ENCODE measurements at places on chromosomes 12 and 14.
A peak's percentile ranks its signal among the peaks of the same experiment; 100 is the strongest.

DNA sequence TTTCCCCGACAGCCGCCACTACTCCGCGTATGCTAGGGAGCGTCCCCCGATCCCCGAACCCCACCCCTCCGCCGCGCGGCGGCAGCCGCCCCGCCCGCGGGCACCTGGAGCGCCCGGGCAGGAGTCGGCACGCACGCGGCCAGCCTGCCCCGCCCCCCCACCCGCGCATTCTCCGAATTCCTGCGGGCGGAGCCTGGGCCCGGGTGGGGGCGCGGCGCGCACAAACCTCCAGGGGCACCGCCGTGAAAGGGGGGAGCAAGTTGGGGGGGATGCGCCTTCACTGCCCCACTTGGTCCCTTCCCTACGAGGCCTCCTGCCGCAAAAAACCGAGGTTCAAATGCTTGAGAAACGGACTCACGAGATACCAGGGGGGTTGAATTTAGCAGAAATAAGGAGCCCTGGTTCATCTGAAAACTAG is 1.7 kb downstream of the AJUBA start:
- no peak for DNase-seq

GRCh38 chr12:17528394-17528793 is 561.6 kb downstream of the RERGL start:
- DNase-seq = no peak

DNA sequence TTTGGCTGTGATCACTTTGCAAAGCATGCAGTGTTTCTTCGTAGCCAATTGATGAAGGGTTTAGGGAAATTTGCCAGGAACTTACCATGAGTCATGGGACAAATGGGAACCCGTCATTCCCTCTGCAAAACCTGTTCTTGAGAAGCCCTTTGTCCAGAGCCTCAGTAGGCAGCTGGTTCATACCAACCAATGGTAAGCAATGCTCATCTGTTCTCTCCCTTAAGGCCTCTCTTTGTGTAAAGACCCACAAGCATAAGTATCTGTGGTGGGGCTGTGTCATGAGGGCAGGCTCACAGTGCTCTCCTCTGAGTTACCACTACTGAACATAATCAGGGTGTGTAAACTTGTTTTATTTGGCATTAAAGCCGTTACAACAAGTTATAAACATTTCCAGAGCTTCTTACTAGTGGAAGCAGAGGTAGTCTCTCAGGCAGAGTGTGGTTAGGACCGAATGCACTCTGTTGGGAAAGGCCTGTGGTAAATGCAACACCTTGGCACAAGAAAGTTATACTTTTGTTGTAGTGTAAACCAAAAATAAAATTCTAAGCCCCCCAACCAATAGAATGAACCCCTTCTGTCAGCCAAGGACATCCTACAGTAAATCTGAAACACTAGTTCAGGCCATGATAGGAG is 119.8 kb downstream of the SINHCAF start:
- DNase-seq = no peak

GRCh38 chr14:96167224-96168148 is 37.2 kb upstream of the BDKRB2 start:
- peak; percentile 20 for DNase-seq

DNA sequence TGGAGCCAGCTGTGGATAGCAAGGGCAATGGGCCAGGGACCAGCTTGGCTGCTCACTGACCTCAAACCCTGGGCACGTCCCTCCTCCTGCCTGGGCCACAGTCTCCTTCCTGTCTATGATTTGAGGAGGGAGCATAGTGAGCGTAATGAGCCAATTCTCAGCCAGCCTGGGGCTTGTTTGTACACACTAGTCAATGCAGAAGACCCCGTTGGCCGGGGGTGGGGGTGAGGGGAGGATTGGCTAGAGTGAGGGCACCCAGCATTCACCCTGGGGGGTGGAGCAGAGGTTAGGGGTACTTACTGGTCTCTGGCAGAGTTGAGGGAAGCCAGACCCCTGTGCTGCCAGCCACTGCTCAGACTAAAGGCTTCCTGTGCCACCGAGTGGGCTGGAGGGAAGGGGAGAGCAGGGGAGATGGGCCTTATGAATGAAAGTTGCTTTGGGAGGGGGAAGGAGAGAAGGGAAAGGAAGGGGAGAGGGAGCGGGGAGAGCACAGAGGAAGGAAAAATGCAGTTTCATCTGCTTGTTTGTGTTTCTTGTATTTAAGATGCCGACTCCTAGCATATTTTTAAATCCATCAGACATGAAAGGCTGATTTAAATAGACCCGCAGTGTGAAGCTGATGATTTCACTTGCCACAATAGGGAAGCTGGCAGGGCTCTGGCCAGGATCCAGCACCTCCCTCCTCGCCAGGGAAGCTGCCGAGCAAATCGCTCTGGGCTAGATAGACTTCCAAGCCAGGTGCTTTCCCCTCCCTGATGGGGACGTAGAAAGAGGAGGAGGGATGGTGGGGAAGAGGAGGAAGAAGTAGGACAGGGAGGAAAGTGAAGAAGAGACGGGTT is 114.0 kb downstream of the PRMT8 start:
- DNase-seq = peak; percentile 77

GRCh38 chr12:69107541-69107940 is 131.8 kb upstream of the CPSF6 start:
- DNase-seq = no peak

DNA sequence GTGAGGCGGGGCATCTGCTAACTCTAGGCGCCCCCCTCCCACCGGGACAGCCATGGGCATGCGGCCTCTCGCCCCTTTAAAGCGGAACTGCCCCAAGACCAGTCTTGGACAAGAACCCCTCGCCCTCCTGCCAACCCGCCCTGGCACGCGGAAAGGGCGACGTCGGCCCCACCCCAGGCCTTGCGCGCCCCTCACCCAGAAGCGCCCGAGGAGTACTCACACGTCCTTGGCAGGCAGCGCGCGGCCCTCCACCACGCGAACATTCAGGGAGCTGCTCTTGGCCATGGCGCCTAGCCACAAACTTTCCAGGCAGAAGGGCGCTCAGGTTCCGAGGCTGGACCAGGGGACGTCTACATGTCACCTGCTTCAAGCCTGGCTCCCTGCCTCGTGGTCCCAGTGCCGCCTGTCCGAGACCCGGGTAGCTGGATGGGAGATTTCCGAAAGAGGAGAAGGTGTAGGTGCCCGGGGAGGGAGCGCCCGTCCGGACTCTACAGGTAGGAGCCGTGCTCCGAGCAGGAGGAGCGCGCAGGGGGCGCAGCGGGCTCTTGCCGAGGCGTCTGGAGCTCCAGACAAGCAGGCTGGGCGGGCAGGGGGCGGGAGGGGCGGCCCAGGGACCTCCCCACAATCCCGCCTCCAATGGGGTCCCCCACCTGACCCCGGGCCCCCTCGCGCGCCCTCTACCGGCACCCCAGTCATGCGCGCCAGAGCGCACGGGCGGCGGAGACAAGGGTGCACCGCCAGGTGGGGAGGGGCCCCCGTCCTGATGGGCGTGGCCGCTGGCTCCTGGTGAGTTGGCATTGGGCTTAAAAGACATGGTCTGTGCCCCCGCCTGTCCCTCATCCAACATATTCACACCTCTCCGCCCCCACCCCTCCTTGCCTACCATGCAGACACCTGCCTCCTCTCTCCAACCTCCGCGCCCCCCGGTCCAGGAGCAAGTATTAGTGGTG is at the start of gene RASAL1:
RASAL1 (minus strand) TSS at position 584 of the 950 bp plus-strand sequence; CDS start at position 285, 299 bp downstream.
- DNase-seq = peak; percentile 68

GRCh38 chr12:116436561-116437249 is 122.5 kb upstream of the MAP1LC3B2 start:
- no peak for DNase-seq

GRCh38 chr12:121955258-121956237 is 37.2 kb downstream of the CFAP251 start:
- peak; percentile 17 for DNase-seq

- DNase-seq = no peak
Measured at GRCh38 chr12:129753586-129753985, 150.2 kb downstream of the TMEM132D start.

DNA sequence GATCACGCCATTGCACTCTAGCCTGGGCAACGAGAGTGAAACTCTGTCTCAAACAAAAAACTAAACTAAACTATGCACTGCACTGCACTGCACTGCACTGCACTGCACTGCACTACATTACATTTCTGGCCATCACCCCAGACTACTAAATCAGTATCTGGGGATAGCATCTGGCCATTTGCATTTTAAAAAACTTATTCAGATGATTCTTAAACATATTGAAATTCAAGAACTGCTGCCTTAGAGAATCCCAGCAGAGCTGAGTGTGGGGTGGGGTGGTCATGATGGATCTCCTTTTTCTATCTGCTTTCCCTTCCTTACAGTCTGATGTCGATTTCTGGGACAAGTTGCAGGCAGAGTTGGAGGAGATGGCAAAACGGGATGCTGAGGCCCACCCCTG is 13.6 kb downstream of the PEX5 start:
- DNase-seq = no peak

DNA sequence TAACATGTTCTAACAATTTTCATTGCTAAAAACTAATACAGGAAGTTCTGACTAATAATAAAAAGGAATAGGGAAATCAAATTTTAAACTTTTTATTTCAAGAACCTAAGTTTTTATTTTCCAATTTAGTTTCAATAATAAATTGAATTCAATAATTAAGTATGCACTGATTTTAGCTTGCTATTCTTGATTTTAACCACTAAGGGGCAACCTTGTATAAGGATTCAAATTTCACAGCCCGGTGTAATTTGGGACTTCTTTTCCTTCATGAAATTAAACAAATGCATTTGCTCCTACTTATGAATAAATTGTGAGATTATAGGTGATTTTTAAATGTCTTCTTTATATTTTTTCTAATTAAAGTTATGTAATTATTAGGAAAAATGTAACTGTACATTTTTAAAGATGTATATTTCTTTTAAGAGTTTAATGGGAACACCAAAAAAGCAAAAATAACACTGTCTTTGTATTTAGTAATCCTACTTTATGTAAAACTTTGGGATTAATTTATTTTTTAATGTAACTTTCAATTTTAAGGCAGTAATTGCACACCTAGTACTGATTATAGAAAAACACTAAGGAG is 241.4 kb upstream of the PDZRN4 start:
- peak; percentile 12 for DNase-seq

DNA sequence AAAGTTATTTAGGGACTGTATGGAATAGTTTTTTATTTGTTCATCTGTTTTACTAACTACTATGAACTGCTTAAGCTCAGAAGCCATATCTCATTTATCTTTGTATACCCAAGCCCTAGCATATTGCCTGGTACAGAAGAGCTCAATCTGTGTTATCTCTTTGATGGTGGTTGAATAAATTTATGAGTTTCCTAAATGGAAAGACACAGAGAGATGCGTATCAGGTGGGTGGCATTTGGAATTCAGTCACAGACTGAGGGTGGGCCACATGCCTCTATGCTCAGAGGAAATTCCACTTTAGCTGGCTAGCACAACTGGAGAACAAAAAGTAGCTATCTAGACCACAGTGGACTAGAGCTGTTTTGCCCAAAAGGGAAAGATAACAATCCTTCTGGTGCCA is 145.5 kb downstream of the SLC6A15 start:
- no peak for DNase-seq

DNA sequence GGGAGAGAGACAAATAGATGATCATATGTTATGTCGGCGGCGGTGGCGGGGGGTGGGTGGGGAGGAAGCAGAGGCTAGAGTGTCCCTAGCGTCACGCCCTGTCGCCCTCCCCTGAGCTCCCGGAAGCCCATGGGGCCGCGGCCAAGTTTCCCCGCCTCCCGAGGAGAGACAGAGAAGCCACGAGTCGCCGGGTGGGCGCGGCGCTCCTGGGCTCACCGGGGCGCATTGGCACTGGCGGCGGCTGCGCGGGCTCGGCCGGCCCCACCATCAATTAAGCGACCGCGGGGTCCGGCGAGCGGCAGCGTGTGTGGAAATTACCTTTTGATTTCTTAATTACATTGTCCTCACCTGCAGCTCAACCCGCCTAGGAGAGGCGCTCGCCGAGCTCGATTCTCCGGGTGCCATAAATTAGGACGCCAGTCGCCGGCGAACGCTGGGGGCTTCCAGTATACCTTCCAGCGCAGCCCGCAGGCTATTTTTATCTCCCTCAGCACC is 119.9 kb upstream of the LHX5 start:
- peak; percentile 88 for DNase-seq

GRCh38 chr12:83016218-83016835 is 329.6 kb downstream of the TMTC2 start:
- DNase-seq = no peak

DNA sequence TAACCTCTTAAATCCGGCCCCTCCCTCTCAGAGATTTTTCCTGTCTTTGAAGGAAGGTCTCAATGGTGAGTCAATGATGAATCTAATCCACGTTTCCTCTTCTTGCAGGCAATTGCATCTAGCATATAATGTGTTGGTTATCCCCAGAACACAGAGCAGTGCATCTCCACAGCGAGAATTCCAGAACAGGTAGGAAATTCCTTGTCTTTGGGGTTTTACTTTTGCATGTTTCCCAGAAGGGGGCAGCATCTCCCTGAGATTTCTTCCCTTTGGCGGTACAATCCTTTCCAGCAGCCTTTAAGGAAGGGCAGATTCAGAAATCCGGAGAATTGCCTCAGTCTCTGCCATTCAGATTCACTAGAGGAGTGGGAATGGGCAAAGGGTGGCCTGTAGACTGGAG is 128.0 kb downstream of the KCNA5 start:
- DNase-seq = peak; percentile 16

DNA sequence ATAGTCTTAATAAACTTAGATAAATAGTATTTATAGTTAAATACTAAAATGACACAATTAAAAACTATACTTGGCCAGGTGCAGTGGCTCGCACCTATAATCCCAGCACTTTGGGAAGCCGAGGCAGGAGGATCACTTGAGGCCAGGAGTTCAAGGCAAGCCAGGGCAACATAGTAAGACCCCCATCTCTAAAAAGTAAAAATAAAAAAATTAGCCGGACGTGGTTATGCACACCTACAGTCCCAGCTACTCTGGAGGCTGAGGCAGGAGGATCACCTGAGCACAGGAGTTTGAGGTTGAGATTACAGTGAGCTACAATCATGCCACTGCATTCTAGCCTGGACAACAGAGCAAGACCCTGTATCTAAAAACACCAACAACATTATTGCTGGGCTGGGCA is 16.0 kb downstream of the CINP start:
- DNase-seq = no peak

GRCh38 chr14:66842911-66843512 is 335.1 kb downstream of the GPHN start:
- DNase-seq = no peak

- no peak for DNase-seq
Measured at GRCh38 chr14:50967790-50968189, 23.5 kb upstream of the PYGL start.

- DNase-seq = peak; percentile 38
Measured at GRCh38 chr12:96907671-96908422, 790 bp downstream of the NEDD1 start.

DNA sequence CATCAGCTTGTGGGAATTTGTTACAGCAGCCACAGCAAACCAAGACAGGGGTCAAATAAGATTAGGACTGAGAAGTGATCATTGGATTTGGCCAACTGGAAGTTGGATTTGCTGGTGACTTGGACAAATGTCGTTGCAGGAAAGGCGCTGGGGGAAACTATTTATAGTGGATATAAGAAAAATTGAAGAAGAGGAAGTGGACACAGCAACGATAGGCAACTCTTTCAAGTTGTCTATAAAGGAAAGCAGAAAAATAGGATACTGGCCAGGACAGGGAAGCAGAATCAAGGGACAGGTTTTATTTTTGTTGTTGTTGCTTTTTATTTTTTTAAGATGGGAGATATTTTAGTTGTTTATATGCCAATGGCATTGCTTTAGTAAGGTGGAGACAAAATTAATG is 56.2 kb upstream of the RTRAF start:
- DNase-seq = no peak

- peak; percentile 12 for DNase-seq
Measured at GRCh38 chr14:64501411-64502171, 2.0 kb downstream of the ZBTB25 start.

All from COR-L47 (cell line).